Left renal cortex interstitium (tissue), 4 donors: ENCODE measurements at places on chromosomes 2 and 18.
A peak's percentile ranks its signal among the peaks of the same experiment; 100 is the strongest.

- peak; percentile 13 for DNase-seq
Measured at GRCh38 chr2:37232131-37232933, 874 bp downstream of the NDUFAF7 start.

DNA sequence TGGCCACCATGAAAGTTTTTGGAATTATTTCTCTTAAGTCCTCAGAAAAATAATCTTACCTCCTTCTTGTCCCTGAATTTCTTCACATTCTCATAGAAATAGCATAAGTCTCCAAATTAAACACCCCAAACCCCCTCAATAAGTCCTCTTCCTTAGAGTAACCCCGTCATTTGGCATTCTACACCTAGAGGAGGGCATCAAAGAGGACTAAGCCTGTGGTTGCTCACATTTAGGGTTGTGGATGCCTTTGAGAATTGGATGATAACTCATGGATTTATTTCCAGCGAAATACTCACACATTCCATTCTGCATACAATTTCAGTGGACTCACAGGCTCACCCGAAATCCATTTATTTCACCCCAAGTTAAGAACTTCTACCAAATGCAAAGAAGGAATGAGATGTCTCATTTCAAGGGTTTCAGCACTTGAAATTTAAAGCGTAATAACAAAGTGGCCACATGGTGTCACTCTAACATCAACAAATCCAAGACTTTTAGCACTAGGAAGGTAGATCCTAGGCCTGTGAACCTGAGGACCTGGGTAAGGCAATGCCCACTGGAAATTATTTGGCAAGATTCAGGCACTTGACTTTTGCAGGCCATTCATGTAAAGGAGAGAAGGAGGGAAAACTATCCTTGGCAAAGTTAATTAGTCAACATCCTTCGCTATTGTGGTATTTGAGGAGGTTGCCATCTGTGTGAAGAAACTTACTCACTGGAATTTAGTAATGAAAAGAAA is 24.6 kb downstream of the DYTN start:
- DNase-seq, result peak; percentile 34

GRCh38 chr2:215537611-215538010 is 101.7 kb upstream of the FN1 start:
- DNase-seq, result no peak

DNA sequence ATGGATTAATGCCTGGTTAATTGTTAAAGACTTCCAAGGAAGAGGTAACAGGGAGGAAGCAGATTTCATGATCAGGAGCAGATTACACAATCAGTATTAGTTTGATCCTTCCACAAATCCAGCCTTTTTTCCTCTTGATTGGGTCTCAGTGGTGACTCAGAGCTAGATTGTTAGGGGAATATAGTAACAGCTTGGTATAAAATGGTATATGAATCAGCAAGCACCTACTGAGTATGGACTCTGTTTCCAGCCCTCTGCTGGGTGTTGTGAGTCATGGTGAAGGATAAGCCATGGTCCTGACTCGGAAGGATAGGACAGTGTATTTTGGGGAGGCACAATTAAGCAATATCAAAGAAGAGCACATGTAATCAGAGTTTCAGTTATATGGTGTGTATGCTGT is 272.4 kb upstream of the DPP10 start:
- no peak for DNase-seq

- DNase-seq, result no peak
Measured at GRCh38 chr2:144529841-144530240, 9.9 kb upstream of the ZEB2 start.

GRCh38 chr2:68093634-68094033 is 30.8 kb upstream of the C1D start:
- DNase-seq, result no peak

DNA sequence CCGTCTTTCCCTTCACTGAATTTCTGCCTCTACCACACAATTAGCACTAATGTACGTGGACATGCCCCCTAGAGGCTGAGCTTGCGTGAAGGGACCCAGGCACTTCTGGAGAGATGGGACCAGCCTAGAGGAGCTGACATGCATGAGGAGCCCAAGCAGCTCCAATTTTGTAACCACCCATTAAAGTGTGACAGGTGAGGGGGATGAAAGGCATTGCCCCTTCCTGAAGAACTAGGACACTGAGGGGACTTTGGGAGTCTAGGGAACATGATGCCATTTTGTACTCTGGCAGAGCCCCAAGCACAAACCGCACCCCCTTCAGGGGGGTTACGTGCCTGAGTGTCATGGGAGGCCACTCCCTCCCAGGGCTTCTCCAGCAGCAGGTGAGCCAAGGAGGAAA is 63.6 kb downstream of the HNRNPLL start:
- no peak for DNase-seq

- DNase-seq, result no peak
Measured at GRCh38 chr18:9688036-9688741, 19.9 kb upstream of the RAB31 start.

DNA sequence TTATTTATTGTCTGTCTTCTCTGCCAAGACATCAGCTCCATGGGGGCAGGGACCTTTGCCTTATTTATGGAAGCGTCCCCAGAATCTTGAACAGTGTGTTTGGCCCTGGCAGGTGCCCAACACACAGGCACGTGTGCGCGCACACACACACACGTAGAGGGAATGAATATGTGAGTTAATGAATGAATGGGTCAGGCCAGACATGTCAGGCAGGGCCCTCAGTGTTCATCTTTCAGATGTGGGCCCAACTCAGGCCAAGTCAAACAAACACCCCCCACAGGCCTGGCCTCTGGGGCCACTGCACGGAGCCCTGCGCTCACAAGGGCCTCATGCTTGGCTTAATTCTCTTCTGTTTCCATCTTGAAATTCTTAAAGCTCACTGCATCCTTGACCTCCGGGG is 54.1 kb downstream of the DYSF start:
- DNase-seq, result no peak

DNA sequence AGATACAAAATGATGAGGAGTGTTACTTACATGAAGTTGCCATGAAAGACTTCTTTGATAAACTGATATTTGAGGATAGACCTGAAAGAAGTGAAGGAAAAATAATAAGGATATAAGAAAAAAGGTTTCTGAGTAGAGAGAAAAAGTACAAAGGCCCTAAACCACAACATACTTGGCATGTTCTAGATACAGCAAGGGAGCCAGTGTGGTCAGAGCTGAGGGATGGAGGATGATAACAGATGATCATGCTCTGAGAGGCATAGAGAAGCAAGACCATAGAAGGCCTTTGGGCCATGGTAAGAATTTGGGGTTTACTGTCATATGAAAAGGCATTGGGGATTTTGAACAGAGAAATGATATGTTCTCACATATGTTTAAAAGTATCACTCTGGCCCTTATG is 424.1 kb upstream of the CHST9 start:
- no peak for DNase-seq

DNA sequence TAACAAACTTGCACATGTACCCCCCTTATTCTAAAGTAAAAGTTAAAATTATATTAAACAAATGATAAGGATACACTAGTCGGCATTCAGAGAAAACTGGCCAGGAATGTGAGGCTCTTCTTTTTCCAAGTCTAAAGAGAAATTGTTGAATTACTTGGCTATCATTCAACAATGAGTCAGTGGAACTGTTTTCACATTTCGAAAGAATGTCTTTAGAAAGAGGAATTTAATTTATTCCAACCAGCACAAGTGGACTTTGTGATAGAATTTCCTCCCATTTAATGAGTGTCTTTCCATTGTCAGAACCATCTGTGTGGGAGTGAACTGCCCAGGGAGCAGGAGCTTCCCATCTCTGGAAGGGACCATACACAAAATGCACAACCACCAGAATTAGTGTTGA is 792.2 kb downstream of the EPHA4 start:
- DNase-seq, result no peak

GRCh38 chr2:120864981-120865380 is 129.3 kb downstream of the GLI2 start:
- DNase-seq, result no peak

GRCh38 chr2:11534746-11535484 is 1.1 kb downstream of the GREB1 start:
- no peak for DNase-seq

DNA sequence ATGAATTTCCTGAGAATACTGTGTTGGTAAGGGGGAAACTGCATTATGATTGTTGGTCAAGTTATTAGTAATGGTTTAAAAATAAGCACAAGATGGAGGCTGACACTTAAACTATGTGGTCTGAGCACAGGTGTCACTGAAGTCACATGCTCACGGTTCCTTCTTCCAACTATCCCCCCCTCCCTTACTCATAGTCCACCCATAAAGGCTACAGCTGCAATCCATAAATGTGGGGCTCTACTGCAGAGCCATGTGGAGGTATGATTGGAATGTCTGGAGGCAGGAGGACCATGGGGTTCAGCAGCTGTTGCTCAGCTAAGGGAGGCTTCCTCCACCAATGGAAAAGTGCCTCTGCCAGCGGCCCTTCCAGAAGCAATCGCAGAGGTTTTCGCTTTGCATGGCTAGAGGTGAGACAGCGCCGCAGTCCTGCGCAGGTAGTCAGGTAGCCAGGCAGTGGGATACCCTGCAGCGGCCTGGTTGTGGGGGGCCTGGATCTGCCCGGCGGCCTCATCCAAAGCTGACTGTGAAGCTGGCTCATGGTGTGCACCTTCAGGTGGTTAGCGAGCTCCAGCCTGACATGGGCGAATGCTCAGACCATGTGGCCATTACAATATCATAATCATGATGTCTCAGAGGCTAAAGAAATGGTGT is 249.6 kb downstream of the DCDC2C start:
- no peak for DNase-seq

DNA sequence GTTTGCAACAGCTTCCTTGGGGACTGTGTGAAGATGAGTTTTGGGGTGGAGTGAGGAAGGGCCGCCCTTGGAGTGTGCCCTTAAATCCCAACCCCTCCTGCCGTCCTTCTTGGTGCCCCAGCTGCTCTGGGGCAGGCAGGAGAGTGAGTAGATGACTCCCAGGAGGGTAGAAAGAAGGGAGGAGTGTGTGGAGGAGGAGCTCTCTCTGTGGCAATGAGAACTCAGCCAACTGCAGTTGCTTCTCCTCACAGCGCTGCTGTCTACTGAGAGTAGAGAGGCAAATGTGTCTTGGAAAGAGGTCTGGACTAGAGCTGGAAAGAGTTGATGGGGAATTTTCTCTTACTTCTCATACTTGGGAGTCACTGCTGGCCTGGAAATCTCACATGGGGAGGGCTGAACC is 21.8 kb upstream of the SIX2 start:
- DNase-seq, result no peak

DNA sequence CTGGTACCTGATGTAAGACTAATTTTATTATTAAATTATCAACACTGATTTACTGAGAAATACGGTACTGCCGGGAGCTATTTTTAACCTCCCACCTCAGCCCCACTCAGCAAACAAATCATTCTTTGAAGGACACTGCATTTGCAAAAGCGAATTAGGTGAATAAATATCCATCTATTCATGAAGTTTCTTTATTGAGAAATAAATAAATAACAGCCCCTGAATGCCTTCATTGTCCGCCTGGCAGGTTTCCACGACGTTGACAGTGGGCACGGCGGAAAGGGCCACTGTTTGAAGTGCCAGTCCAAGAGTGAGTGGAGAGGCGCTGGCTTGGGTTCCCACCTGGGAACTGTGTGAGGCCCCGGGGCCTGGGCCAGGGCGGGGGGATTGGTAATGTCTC is 15.7 kb downstream of the C1QL2 start:
- DNase-seq, result no peak

DNA sequence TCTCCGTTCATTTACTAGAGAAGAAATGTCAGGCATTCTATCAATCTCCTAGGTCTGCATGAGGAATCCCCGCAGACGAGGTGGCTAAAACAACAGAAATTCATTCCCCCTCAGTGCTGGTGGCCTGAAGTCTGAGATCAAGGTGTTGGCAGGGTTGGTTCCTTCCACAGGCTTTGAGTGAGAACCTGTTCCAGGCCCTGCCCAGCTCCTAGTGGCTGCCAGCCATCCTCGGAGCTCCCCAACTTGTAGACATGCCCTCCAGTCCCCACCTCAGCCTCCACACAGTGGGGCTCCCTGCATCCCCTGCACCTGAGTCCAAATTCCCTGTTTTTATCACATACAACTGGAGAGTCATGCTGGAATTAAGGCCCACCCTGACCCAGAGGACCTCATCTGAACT is 145.3 kb upstream of the ALKAL2 start:
- DNase-seq, result no peak

GRCh38 chr18:32922951-32923430 is 150.2 kb upstream of the KLHL14 start:
- no peak for DNase-seq

- no peak for DNase-seq
Measured at GRCh38 chr2:7420530-7420929, 503.3 kb downstream of the RNF144A start.

GRCh38 chr2:49271060-49271606 is 116.8 kb upstream of the FSHR start:
- no peak for DNase-seq

GRCh38 chr18:13612196-13612997 is 114.0 kb downstream of the FAM210A start:
- DNase-seq, result no peak

GRCh38 chr2:2021995-2022394 is 277.7 kb upstream of the PXDN start:
- DNase-seq, result no peak

- no peak for DNase-seq
Measured at GRCh38 chr18:77061946-77062517, 70.6 kb downstream of the MBP start.

GRCh38 chr2:98483257-98483861 is 38.7 kb downstream of the INPP4A start:
- DNase-seq, result no peak

DNA sequence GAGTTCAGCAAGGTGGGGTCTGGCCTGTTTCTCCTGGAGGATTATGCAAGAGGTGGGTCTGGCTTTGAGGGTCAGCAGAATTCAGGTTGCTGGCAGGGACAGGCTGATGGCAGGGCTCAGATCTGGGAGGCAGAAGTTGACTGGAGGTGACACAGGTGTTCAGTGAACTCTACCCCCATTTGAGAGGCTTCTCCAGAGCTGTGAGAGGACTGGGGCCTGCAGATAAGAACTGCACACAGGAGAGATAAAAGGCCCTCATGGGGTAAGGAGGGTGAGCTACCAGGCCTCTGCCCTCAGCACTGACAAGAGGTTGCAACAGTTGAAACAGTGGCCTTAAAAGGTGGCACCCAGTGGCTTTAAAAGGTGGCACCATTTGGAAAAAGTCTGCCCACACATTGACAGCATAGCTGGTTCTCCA is 13.1 kb downstream of the MOCOS start:
- DNase-seq, result no peak

- peak; percentile 46 for DNase-seq
Measured at GRCh38 chr18:21489119-21489750, 111.3 kb downstream of the ESCO1 start.
